ENCODE measurements at places on chromosomes 7 and 10.

DNA sequence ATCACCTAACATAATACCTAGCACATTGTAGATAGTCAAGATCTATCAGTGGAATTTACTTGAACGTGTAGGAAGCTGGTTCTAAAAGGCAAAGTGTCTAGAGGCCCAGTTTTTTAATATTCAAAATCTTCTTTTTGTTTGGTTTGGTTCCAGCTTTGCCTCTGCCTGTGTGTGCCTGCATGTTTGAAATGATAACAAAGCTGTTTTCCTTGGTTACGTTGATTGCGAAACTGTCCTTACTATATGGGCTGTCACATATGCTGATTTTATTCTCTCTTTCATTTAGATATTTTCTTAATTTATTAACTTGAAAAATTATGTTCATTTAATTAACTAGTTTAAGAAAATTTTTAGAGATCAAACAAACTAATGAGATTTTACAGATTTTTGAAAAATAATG lies 237.3 kb downstream of the SEMA3A start:
- no peaks in the 10 kb centered on the region for H3K27me3 ChIP-seq
- H3K36me3 ChIP-seq, result no peaks in the 10 kb centered on the region
- H3K4me3 ChIP-seq, result no peak overlapping the region
- no peak overlapping the region for H3K27ac ChIP-seq

GRCh38 chr7:105127179-105127578 lies 113.2 kb downstream of the KMT2E start:
- no peaks in the 10 kb centered on the region for H3K27me3 ChIP-seq
- no peak for DNase-seq
- H3K27ac ChIP-seq, result no peak overlapping the region
- H3K36me3 ChIP-seq, result peaks cover 15% of the 10 kb centered on the region
- H3K4me3 ChIP-seq, result no peak overlapping the region

DNA sequence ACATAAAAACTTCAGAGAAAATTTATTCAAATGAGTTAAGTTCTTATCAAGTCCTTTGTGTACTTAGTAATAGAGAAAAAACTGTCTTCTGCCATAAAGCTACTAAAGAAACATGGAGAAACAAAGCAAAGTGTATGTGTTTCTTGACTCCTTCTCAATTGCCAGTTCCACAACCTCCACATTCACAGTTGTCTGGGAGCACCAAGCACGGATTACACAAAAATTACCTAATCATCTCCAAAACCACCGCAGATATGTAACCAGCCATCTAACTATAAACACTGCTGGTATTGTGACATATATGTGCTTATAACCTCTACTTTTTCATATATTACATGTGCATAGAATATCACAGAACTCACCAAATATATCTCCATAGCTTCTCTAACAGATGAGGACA lies 23.1 kb downstream of the MAGI2 start:
- no peak overlapping the region for H3K27ac ChIP-seq
- no peaks in the 10 kb centered on the region for H3K27me3 ChIP-seq
- no peak for DNase-seq

DNA sequence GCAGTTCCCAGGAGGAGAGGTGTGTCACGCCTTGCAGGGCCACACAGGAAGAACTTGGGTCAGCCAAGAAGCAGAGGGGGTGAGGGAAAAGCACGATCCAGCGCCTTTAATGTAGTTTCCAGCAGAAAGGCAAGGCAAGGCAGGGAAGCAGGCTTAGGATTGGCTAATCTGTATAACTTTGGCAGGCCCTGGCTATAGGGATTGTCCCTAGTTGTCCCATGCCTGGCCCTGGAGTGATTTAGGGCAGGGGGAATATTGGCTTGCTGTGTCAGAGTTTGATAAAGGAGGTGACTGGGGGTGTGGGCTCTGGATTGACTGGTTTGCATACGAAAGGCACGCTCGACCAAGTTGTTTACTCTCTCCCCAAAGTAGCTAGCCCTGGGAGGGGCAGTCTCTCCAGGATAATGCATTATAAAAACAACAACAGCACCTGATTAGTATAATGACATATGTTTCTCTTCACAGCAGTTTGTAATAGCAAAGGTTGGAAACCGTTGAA lies 44.5 kb downstream of the RBM28 start:
- peaks cover 24% of the 10 kb centered on the region for H3K36me3 ChIP-seq
- H3K4me3 ChIP-seq, result no peak overlapping the region
- peaks cover 9% of the 10 kb centered on the region for H3K4me1 ChIP-seq
- no peak overlapping the region for H3K27ac ChIP-seq
- H3K27me3 ChIP-seq, result no peaks in the 10 kb centered on the region

GRCh38 chr10:93412801-93413200 lies 69.3 kb downstream of the MYOF start:
- H3K27ac ChIP-seq, result no peak overlapping the region
- DNase-seq, result no peak

Measured in spinal cord (tissue), 10 donors.